ENCODE measurements at places on chromosomes 3 and 15.
A peak's percentile ranks its signal among the peaks of the same experiment; 100 is the strongest.

DNA sequence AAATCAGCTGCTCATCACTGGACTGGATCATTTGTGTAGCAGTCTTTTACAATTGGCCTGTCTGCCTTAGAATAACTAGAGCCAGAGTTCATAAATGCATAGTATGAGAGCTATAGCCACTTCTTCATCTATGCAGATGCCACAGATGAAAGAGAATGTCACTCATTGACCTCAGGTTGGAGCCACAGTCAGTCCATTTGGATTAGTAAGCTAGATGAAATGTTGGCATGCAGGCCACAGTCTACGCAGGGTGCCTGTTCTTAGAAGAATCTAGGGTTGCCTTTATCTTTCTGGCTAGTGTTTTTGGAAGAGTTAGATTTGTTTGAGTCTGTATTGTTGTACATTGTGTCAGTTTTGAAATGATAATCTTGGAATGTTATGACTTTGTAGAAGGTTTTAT is 25.4 kb upstream of the EDEM1 start:
- H3K4me3 ChIP-seq = no peak overlapping the region
- peaks cover 16% of the 10 kb centered on the region for H3K36me3 ChIP-seq
- no peak for DNase-seq

DNA sequence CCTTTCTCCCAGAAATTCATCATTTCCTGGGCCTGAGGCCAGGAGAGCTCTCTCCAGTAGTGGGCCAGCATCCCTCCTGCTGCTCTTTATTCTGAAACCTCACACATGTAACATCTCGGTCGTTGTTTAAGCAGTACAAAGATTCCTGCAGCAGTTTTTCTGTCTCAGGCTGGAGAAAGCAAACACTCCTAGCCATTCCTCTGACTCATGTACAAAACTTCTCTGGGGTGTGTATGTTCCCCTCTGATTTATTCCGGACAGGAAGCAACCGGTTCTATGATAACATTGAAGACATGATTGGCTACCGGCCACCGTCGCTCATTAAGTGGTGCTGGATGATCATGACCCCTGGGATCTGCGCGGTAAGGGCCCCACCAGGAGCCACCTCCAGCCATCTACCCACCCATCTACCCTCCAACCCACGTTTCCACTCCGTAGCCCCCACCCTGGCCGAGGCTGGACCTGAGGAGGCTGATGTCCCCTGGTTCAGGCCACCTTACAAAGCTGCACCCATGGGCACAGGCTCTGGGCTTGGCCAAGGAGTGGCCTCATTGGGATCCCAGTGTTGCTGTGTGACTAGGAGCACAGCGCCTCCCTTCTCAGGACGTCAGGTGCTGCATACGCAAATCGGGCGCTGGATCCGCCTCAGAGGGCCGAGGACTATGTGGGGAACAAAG is 58.6 kb upstream of the SLC6A1 start:
- H3K4me3 ChIP-seq = no peak overlapping the region
- H3K4me1 ChIP-seq = no peaks in the 10 kb centered on the region
- no peak overlapping the region for H3K27ac ChIP-seq

GRCh38 chr3:61094608-61095007 is 156.6 kb downstream of the FHIT start:
- no peak overlapping the region for H3K4me3 ChIP-seq
- DNase-seq = no peak
- no peaks in the 10 kb centered on the region for H3K27me3 ChIP-seq
- no peaks in the 10 kb centered on the region for H3K36me3 ChIP-seq
- no peaks in the 10 kb centered on the region for H3K4me1 ChIP-seq

GRCh38 chr3:55191911-55192775 is 264.3 kb upstream of the LRTM1 start:
- H3K27me3 ChIP-seq = no peaks in the 10 kb centered on the region
- no peaks in the 10 kb centered on the region for H3K36me3 ChIP-seq
- no peak overlapping the region for H3K27ac ChIP-seq
- H3K4me1 ChIP-seq = no peaks in the 10 kb centered on the region
- H3K4me3 ChIP-seq = no peak overlapping the region
- DNase-seq = no peak

DNA sequence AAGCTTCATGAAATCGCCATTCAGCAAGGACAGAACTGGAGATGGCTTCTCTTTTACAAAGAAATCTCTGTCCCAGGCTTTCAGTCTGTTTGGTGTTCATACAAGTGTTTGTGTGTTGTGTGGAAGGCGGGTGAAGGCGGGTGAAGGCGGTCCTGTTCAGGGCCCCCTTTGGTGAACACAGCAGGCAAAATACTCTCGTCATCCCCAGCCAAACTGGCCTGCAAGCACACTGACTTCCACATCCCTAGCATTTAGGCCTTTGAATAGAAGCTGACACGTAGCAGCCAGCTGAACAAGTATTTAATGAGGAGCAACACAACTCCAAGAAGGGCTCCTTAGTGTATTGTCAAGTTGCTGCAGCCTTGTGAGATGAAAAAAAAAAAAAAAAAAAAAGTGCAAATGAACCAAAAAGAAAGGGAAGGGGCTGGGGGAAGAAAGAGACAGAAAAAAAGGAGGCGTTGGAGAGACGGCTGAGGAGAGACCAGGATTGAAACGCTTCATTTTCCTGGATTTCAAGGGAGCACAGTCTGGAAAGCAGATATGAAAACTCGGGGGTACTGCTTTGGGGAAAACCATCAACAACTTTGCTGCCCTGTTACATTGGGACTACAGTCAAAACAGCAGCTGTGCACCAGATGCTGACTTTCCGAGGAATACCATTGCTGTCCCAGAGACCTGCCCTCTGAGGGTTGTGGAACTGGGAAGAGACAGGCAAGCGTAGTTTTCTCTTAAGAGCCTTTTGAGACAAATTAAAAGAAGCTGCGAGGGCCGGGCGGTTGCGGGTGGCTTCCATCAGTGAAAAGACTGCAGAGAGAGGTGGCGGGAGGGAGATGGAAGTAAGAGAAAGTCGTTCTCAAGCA is 74.6 kb downstream of the TGFBR2 start:
- H3K36me3 ChIP-seq = peaks cover 94% of the 10 kb centered on the region
- no peak for DNase-seq
- H3K4me3 ChIP-seq = no peak overlapping the region
- H3K27me3 ChIP-seq = no peaks in the 10 kb centered on the region
- H3K27ac ChIP-seq = peak overlapping the region; percentile 85
- H3K4me1 ChIP-seq = peaks cover 81% of the 10 kb centered on the region

DNA sequence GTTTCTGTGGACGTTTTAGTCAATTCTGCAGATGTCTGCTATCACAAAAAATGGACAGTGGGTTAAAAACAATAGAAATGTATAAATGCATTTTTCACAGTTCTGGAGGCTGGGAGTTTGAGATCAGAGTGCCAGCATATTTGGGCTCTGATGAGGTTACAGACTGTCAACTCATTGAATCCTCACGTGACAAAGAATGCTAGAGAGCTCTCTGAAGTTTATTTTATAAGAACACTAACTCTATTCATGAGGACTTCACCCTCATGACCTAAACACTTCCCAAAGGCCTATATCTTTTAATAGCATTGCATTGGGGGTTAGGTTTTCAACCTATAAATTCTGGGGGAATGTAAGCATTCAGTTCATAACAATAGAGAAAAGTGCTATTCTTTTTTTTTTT is 182.6 kb upstream of the SLITRK3 start:
- H3K4me3 ChIP-seq = no peak overlapping the region
- no peaks in the 10 kb centered on the region for H3K4me1 ChIP-seq
- H3K27ac ChIP-seq = no peak overlapping the region
- DNase-seq = no peak

GRCh38 chr15:26394801-26395200 is 378.1 kb downstream of the GABRB3 start:
- no peak overlapping the region for H3K27ac ChIP-seq
- no peak for DNase-seq
- H3K4me1 ChIP-seq = no peaks in the 10 kb centered on the region
- no peaks in the 10 kb centered on the region for H3K36me3 ChIP-seq

GRCh38 chr3:129859272-129859671 is 34.2 kb downstream of the TMCC1 start:
- no peak for DNase-seq
- H3K36me3 ChIP-seq = peaks cover 24% of the 10 kb centered on the region
- peaks cover 4% of the 10 kb centered on the region for H3K4me1 ChIP-seq
- no peak overlapping the region for H3K4me3 ChIP-seq
- H3K27me3 ChIP-seq = no peaks in the 10 kb centered on the region

GRCh38 chr3:159619341-159619885 is 369.2 kb upstream of the IL12A start:
- no peak overlapping the region for H3K27ac ChIP-seq
- no peaks in the 10 kb centered on the region for H3K36me3 ChIP-seq
- H3K4me3 ChIP-seq = no peak overlapping the region
- DNase-seq = no peak

DNA sequence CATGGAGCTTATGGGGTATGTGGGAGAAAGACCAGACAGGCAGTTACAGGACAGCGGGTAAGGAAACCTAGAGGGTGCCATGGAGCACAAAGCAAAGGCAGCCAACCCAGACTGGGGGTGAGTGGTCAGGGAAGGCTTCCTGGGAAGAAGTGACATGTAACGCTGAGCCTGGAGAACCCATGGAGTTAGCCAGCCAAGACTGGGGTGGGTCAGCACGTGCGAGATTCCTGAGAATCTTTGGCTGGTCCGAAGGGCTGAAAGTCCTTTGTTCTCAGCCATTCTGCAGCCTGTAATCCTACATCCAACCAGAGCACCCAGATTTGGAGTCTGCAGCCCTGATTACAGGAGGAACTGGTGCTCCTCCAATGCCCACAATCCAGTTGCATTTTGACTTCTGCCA is 120.1 kb upstream of the WNT5A start:
- no peaks in the 10 kb centered on the region for H3K27me3 ChIP-seq
- no peak for DNase-seq

DNA sequence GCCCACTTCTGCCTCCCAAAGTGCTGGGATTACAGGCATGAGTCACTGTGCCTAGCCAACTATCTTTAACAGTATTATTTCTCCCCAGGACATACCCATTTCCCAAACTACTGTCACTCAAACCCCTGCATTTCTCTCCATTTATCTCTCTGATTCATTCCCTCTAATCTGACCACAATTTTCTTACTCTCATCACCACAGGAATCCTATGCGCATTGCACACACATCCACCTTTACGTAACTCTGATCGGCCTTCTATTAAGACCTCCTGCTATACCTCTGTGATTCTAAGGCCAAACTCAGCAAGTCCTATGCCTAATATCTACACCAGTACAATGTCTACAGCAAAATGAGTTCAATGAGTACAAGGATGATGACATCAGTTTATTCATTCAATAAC is 235.0 kb downstream of the ULK4 start:
- no peak for DNase-seq
- no peak overlapping the region for H3K4me3 ChIP-seq
- no peaks in the 10 kb centered on the region for H3K4me1 ChIP-seq
- no peaks in the 10 kb centered on the region for H3K27me3 ChIP-seq

DNA sequence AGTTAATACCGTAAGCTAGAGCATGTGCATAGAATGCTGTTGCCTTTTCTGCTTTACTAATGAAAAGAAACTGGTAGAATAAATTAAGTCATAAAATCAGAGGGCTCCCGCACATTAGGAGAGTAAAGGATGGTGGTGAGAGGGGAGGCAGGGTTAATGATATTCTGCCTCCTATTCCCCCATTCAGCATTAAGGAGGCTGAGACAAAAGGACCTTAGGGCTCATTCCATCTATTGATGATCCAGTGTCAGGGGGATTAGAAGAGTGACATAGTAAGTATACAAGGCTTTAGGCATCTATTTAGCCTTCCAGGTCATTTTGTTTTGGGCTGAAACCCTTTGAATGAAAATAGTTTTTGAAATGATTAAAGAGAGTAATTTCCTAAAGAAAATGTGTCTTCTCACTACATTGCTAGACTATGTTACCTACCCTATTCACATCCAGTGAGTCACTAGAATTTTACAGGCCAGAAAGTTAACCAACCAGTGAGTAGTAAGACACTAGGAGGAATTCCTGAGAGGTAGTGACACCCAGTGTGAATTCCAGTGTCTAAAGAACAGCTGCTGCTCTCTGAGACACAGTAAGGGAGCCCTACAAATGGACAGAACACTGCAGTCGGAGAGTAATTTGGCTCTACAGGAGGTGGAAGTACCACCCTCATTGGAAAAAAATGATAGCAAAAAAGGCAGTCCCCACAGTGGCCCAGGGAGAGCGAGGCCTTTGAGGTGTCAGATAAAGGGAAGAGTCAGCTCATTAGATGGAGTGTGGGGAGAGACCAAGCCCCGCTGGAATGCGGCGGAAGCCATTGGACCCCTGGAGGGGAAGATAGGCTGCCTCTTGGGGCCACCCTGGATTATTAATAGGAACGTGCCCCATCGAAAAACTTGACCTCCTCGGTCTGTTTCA is 67.6 kb downstream of the TUSC7 start:
- no peak for DNase-seq
- no peaks in the 10 kb centered on the region for H3K4me1 ChIP-seq
- no peak overlapping the region for H3K27ac ChIP-seq
- no peak overlapping the region for H3K4me3 ChIP-seq
- no peaks in the 10 kb centered on the region for H3K27me3 ChIP-seq

- H3K36me3 ChIP-seq = no peaks in the 10 kb centered on the region
- H3K27ac ChIP-seq = no peak overlapping the region
- no peak for DNase-seq
- H3K27me3 ChIP-seq = no peaks in the 10 kb centered on the region
- no peak overlapping the region for H3K4me3 ChIP-seq
Measured at GRCh38 chr3:163878396-163878795, 1199.9 kb downstream of the SI start.

GRCh38 chr15:92817339-92817886 is 82.7 kb upstream of the CHD2 start:
- peak overlapping the region; percentile 6 for H3K4me3 ChIP-seq
- H3K27ac ChIP-seq = peak overlapping the region; percentile 37
- no peaks in the 10 kb centered on the region for H3K27me3 ChIP-seq
- H3K36me3 ChIP-seq = no peaks in the 10 kb centered on the region
- DNase-seq = no peak

- peaks cover 11% of the 10 kb centered on the region for H3K27me3 ChIP-seq
- DNase-seq = no peak
- peaks cover 3% of the 10 kb centered on the region for H3K36me3 ChIP-seq
- peak overlapping the region; percentile 9 for H3K27ac ChIP-seq
- H3K4me1 ChIP-seq = peaks cover 13% of the 10 kb centered on the region
Measured at GRCh38 chr3:187942658-187943241, 197.5 kb upstream of the BCL6 start.

- no peak overlapping the region for H3K4me3 ChIP-seq
- no peaks in the 10 kb centered on the region for H3K4me1 ChIP-seq
- H3K27me3 ChIP-seq = no peaks in the 10 kb centered on the region
- no peak for DNase-seq
- no peak overlapping the region for H3K27ac ChIP-seq
Measured at GRCh38 chr3:163953526-163953925, 1124.8 kb downstream of the SI start.

DNA sequence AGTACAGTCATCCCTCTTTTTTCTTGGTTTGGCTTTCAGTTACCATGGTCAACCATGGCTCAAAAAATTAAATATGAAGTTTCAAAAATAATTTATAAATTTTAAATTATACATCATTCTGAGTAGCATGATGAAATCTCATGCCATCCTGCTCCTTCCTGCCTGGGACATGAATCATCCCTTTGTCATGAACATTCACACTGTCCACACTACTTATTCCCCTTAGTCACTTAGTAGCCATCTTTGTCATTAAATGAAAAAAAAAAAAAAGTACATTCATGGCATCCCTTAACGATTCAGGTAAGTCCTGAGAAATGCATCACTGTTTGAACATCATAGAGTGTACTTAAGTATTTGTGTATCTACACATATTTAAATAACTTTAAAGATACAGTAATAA is 1046.3 kb downstream of the ROBO2 start:
- H3K4me1 ChIP-seq = no peaks in the 10 kb centered on the region
- H3K27ac ChIP-seq = no peak overlapping the region
- H3K4me3 ChIP-seq = no peak overlapping the region
- no peaks in the 10 kb centered on the region for H3K27me3 ChIP-seq
- no peak for DNase-seq
- H3K36me3 ChIP-seq = no peaks in the 10 kb centered on the region

GRCh38 chr3:126126811-126127431 is 43.0 kb upstream of the SLC41A3 start:
- H3K4me1 ChIP-seq = no peaks in the 10 kb centered on the region
- H3K27me3 ChIP-seq = no peaks in the 10 kb centered on the region
- no peak overlapping the region for H3K27ac ChIP-seq
